ENCODE measurements at places on chromosomes 6 and 20. TPM values are rescaled to one million over a fixed set of nuclear protein-coding genes. Genes with fewer than 3 reads are reported as not detected.

SIGLEC1 gene
- not detected for total RNA-seq

DDO gene
- total RNA-seq, result 0.16 TPM

CNR1 gene
- 3.2 TPM for total RNA-seq

MICAL1 gene
- total RNA-seq, result 71.3 TPM
